ENCODE measurements at places on chromosomes 4 and X. TPM values are rescaled to one million over a fixed set of nuclear protein-coding genes. Genes with fewer than 3 reads are reported as not detected.

The MAGEA4 gene
- total RNA-seq: not detected

The SMIM10 gene
- total RNA-seq: 7.2 TPM

The G6PD gene
- total RNA-seq: 615 TPM

The NPY1R gene
- total RNA-seq: not detected

The TCEAL7 gene
- total RNA-seq: not detected

The GAGE1 gene
- not detected for total RNA-seq

The SLC6A14 gene
- 0.03 TPM for total RNA-seq

The GC gene
- total RNA-seq: 0.31 TPM
